ENCODE measurements at places on chromosomes 2 and 18.

DNA sequence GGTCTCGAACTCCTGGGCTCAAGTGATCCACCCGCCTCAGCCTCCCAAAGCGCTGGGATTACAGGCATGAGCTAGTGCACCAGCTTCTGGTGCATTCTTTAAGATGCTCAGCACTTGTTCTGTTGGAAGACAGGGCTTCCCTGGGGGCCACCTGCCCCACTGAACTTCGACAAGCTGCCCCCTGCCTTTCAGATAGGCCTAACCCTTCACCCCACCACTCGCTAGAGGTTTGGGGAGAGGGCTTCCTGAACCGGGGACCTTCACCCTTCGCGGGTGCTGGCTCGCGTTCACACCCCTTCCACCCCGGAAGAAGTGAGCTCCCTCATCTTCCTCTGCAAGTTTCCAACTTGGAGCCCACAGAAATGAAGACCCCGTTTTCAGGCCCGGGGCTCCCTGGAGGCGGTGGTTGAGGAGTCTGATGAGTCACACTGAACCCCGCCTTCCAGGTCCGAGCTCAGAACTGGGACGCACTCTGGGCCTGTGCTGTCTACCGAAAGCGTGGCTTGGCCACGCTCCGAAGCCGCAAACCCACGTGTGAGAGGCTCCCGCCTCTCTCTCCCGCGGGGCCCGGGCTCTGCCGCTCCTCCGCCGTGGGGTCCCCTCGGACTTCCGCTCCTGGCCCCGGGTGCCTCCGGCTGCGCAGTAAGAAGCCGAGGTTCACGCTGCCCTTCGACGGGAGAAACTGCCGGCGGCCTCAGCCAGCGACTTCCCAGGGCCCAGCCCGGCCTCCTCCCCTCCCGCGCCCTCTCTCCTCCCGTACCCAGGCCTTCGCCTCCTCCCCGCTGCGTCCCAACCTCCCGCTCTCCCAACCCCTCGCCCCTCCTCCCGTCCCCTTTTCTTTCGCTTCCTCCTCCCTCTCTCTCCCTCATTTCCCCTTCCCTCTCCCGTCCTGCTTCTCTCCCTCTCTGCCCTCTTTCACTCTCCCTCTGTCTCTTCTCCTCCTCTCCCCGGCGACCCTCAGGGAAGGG is 47.5 kb upstream of the SP3 start:
- no peak for DNase-seq

DNA sequence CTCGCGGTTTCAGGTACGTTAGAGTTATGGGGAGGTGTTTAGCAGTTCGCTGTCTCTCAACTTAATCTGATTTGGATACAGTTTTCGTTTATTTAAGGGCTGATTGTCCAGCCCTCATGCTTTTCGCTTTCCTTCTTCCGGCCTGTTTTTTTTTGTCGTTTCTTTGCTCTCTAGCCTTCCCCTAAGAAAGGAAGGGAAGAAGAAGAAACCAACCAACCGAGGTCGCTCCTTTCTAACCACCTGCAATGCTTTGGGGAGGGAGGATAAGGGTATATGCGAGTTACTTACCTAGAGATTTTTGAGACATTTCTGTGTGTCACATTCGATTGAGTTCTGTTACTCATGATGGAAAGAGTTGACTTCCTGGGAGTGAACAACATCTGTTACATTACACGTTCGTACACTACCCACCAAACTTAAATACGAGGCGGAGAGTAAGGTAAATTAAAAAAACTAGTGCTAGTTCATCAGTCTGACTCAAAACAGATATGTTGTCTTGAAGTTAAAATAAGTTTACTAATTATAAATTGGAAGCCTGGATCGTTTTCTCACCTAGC is 918 bp downstream of the EIF5B start:
- DNase-seq = no peak

DNA sequence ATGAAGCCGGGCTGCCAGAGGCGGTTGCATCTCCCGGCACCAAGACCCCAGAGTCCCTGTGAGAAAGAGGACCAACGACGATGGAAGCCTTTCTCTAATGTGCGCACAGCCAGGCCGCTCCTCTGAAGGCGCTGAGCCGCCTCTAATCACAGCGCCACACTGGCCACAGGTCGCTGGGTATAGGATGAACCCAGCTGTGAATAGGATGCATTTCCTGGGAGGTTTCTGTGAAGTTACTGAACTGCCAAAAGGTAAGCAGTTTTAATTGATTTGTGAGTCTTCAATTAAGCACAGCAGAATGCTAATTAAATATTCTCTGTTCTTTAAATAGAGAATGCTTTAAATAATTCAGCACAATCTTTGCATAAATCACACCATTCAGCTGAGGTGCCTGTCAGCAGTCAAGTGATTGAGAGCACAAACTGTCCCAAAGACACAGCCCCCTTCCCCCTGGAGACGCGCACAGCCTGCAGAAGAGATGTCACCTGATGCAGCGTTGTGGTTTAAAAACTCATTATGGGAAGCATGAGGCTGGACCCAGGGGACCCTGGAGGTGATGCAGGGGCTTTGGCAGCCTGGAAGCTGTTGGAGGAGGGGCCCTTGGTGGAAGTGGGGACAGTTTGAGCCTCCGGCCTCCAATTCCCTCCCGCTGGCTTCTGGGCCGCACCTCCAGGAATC is 98.1 kb downstream of the RTP5 start:
- DNase-seq = no peak

DNA sequence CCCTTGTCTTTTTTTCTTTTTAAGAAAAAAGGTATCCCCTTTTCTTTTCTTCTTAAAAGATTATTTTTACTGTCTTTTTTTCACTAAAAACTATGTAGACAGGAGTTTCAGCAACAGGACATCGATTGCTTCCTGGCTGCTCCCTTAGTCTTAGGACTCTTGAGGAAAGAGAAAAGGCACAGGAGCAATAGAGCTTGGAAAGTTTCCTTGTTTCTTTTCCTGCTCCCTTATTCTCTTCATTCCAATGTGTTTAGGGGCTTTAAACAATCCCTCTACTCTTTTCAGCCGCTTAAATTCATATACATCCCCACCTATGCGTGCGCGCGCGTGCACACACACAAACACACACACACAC is 225.9 kb upstream of the FBXO11 start:
- DNase-seq = no peak

- no peak for DNase-seq
These were observed 85.6 kb downstream of the NCOA1 start for GRCh38 chr2:24576617-24577016.

GRCh38 chr2:96949701-96950350 is 36.6 kb downstream of the FAM178B start:
- no peak for DNase-seq

- no peak for DNase-seq
These were observed 67.7 kb downstream of the CTAGE1 start for GRCh38 chr18:22349966-22350365.

GRCh38 chr2:26792720-26793119 is 6.9 kb downstream of the CENPA start:
- DNase-seq = no peak

DNA sequence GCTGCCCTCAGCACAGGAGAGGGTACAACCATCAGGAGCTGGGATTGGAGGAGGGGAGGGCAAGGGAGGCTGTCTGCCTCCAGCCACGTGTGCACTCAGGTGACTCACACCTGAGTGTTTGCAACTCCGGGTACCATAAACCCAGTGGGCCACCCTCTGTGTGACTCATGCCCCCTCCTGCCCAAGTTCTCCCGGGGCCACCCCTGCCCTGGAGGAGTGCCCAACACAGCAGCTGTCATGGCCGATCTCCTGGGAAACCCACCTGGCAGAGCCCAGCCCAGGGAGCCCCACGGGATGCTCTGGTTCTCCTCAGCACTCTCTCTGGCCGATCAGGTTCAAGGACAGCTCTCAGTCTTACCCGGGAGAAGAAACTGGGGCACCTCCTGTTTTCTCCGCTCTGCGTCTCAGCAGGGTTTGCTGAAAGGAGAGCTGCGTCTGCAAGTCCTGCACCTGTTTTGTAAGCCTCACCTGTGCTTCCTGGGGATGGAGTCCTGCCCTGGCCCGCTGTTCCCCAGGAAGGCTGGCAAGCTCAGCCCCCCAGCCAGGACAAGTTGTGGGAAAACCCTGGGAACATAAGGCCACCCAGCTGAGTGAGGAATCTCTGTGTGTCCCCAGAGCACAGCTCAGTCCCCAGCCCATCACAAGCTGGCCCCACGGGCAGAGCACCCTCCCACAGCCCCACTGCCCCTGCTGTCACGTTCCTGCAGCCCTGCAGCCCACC is 44.0 kb upstream of the UBE2F start:
- peak; percentile 28 for DNase-seq

DNA sequence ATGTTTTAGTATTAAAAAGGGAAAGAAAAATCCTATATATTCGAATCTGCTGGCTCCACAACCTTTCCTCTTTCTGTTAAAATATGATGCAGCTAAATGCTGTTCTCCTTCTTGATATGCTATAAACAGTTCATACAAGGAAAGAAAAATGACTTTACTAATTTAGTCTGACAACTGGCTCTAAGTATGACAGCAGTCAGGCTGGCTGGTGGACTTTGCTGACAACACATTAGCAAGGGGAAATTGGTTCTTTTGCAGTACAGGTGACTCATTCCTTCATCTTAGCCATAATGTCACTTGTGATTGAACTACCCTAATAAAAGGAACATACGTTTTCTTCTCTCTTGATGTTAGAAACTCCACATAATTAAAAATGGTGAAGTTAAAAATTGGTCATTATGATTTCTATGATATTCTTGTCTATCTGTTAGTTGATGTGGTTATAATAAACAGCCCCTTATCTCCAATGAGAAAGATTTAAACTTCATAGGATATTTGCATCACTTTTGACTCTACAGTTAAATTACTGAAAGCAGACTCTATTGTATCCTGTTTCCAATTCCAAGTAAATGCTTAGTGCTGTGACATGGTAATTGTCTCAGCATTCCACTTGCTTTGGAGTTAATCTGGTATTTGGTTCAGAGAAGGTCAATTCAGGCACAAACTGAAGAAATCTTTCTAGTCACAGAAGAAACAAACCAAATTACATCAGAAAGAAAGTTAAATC is 315.3 kb upstream of the GULP1 start:
- DNase-seq = no peak

DNA sequence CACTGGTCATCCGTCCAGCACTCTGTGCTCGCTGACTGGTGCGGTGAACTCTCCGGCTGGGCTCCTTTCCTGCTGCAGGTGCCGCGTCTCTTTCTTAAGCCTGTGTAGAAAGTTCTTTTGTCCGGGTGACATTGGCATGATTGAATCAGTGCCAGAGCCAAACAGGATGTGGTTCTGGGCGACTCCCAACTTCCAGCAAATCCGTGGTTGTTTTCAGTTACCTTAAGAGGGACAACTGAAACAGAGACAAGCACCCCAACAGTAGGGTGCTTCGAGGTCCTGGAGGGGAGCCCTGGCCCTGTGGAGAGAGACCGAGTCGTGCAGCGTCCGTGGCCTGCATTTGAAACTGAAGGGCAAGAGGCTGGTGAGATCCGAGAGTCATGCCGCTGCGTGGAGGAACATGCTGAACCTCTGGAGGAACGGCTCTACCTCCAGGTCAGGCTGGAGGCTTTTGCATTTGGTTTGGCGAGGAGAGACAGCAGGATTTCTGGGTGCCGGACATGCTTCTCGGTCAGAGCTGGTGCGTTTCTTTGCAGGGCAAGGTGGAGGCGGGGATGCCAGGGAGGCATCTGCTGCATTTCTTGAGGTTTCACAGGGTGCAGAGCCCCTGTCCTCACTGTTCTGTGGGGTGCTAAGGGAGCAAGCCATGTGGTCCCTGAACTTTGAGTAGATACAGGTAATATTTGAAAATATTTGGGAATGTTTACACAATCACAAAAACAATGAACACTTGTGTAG is 26.8 kb downstream of the SH3BP4 start:
- peak; percentile 73 for DNase-seq

- no peak for DNase-seq
These were observed 123.8 kb downstream of the KCTD1 start for GRCh38 chr18:26424428-26425147.

GRCh38 chr2:234459401-234460009 is 37.4 kb downstream of the ARL4C start:
- no peak for DNase-seq

DNA sequence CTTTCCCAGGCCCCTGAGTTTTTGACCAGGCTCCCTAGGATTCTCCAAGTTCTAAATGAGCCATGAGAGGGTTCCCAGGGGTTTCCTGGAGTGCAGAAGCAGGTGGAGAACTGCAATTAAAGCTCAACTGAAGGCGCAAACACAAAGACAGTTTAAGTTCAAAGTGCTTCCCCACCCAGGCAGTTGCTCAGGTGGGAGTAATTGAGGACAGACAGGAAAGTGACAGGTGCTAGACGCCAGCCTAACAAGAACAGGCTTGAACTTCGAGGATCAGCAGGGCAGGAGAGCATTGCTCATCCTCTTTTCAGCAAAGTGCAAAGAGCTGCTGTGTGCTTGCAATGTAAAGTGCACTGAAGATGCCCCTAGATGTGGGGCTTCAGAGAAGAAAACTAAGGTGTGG is 77.2 kb upstream of the ST8SIA3 start:
- DNase-seq = no peak

DNA sequence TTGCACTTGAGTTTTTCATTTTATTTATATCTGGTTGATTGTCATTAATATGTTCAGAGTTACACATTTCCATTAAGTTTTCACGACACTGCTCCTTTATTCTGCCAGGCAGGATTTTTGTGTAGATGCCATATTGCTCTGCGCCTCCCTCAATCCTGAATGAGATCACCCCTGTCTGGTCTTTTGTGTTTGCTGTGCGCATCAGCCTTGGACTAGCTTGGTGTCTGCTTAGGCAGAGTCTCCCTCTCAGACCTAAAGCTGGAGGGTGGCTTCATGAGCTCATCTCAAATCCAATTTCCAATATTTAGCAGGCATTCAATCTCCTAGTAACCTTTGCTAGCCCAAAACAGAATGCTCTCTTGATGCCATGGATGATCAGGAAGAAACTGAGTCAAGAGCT is 137.4 kb downstream of the SMAD7 start:
- DNase-seq = no peak

DNA sequence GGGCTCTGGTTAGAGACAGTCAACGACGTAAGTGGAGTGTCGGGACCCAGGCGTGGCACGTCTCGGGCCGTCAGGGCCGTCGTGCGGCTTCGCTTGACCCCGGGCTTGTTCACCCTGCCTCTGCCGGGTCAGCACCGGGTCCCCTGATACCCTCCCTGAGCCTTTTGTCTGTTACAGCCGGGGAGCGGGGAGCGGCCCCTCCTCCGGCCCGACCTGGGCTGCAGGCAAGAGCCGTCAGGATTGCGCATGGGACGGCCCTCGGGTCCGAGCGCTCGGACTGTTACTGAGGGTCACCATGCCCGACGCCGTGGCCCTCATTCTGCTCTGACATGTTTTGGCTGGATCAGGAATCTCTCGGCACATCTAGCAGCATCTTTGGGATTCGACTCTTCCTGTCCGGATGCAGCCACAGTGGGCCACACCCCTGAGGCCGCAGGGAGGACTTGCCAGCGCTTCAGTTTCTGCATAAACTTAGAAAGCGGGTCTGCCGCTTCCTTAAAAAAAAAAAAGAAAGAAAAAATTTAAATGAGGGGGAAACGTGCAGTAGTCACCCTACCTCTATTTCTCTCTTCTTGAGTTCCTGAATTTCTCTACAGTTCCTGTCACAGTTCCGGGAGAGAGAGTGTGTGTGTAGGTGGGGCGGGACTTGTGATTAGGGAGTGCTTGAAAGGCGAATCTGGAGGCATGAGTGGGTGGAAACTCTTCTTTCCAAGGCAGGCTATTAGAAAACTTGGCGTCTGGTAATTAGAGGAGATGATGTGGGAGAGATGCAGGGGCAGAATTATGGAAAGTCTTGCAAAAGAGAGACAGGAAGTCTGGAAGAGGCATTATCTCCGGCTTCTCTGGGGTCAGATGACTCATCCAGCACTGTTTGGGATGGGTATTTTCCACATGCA is 909 bp downstream of the TMEM87B start:
- peak; percentile 91 for DNase-seq

- no peak for DNase-seq
These were observed 108.9 kb upstream of the ITGA4 start for GRCh38 chr2:181348107-181348837.

GRCh38 chr18:49723648-49724180 is 89.6 kb downstream of the ACAA2 start:
- DNase-seq = peak; percentile 95
